ENCODE measurements at places on chromosomes 16 and 17.
A peak's percentile ranks its signal among the peaks of the same experiment; 100 is the strongest.

GRCh38 chr17:39607057-39607850 lies 466 bp downstream of the NEUROD2 start:
- no peak for DNase-seq

- DNase-seq: no peak
Measured at GRCh38 chr17:73215447-73215846, 22.6 kb downstream of the COG1 start.

DNA sequence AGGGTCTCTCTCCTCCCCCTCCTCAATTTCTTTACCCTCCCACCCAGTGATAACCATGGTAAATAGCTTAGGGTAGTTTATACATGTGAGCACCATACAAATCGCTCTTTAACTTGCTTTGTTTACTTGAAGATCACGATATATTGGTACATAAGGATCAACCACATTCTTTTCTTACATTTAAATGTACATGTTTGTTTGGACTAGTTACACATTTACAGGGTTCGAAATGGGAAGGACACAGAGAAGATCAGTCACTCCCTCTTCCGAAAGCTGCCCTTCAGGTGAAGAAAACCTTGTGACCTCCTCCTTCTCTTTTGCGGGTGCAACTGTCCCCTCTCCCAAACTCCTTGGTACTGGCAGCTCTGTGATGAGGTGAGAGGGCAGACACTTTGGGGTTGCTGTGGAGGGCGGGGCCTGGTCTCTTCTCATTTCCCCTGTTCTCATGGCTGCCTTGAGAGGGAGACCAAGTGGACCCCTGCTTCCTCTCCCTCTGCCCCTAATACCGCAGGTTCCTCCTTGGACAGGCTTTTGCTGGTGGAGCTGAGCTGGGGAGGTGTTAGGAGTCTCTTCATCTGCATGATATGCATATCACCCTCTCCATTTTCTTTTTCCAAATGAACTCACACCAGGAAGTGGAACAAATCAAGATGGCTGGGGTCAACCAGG lies 4.7 kb upstream of the PIK3R6 start:
- DNase-seq: no peak

- DNase-seq: no peak
Measured at GRCh38 chr16:10537946-10538345, 42.5 kb downstream of the EMP2 start.

DNA sequence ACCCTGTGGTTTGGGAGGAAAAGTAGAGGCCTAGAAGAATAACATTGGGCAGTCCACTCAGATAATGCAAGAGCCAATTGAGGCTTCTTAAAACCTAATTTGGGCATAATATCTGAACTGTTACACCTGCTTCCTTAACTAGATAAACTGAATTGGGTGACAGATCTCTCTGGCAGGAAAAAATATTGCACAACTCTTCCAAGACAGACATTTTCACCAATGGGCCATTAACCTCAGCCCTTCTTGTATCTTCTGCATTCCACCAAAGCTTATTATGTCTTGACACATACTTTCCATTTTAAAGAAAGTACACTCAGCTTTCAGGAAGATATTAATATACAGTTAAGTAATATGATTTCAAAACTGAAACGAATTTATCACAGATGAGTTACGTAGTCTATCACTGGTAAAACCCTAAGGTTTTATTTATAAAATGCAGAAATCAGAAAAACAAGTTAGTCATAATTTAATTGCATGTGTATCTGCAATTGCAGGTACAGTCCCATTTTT lies 79.9 kb upstream of the MON1B start:
- DNase-seq: no peak

DNA sequence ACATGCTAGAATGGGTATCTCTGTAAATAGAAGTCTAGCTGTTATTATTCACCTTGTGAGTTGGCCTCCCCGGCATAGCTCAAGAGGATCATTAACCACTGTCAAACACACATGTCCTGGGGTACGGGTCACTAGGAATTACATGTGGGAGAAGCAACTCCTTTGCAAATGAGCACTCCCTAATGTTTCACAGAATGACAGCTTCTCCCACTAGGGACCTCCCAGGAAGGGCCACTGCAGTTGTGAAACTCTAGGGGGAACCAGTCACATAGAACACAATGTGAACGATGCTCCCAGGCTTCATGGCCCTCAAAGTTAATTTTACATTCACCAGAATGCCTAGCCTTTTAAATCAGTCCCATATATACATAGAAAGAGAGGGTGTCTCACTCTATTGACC lies 12.4 kb upstream of the ZNF19 start:
- no peak for DNase-seq

GRCh38 chr17:82283208-82283749 lies 9.8 kb upstream of the CSNK1D start:
- peak; percentile 54 for DNase-seq

- DNase-seq: no peak
Measured at GRCh38 chr17:39569126-39569525, 38.6 kb downstream of the NEUROD2 start.

DNA sequence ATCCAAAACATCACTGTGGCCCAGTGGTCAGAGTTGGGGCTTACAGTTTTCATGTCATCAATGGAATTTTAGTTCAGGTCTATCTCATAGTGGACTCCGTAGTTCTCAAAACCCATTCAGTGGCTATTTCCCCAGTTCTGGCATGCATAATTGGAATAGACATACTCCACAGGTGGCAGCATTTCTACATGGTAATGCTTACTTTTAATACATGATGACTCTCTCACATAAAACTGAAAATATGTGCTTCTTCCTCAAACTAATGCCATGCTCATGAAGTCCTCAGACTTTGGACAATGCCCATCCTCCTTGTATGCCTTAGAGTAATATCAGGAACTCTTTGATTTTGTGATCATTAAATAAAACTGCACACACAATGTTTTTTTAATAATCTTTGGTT lies 857.4 kb upstream of the GOT2 start:
- DNase-seq: peak; percentile 37

DNA sequence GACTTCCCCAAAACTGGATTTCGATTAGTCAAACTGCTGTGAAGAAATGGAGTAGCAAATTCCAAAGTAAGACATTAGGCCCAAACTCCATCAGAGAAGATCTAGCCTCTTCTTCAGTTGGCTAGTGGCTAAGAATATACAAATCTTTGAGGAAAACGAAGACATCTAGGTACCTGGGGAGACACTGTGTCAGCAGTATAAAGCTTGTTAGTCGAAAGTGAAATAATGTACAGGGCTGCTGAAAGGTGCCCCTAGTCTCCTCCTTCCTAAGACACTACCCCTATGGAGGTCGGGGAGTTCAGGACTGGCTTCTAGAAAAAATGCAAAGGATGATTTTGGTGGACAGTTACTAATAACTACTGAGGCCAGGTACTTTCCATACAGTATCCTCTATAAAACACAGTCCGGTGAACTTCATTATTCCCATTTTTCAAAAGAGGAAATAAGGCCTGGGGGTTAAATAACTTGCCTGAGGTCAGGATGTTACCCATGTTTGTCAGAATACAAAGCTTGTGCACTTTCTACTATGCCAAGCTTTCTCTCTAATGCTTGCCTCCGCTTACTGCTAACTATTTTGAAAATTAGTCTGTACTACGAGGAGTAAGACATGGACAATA lies 15.0 kb downstream of the DNAJC7 start:
- DNase-seq: no peak

DNA sequence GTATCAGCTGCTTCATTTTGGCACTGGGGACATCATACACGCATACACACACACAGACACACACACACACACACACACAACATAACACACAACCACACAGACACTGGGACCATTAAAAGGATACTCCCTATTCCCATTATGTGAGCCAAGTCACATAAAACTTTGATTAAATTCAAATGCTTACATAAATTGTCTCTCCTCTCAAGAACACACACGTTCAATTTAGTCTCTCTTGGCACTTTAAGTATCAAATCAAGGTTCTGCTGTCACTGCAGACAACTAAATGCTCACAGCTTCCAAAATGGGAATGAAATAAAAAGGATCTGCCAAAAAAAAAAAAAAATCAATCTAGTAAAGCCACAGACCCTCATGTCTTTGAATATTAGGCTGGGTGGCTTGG lies 184.9 kb downstream of the RBFOX1 start:
- DNase-seq: no peak

- no peak for DNase-seq
Measured at GRCh38 chr16:4522051-4522581, 16.5 kb downstream of the CDIP1 start.
